CD8-positive, alpha-beta memory T cell (primary cell): ENCODE measurements at places on chromosomes 7 and 10. TPM values are rescaled to one million over a fixed set of nuclear protein-coding genes. Genes with fewer than 3 reads are reported as not detected.

KEL gene
- total RNA-seq: not detected

TMEM176B gene
- total RNA-seq: 0.27 TPM

CRHR2 gene
- total RNA-seq: not detected

ZNF789 gene
- 12.3 TPM for total RNA-seq

TSC22D4 gene
- 96.2 TPM for total RNA-seq

OLAH gene
- not detected for total RNA-seq

DNA sequence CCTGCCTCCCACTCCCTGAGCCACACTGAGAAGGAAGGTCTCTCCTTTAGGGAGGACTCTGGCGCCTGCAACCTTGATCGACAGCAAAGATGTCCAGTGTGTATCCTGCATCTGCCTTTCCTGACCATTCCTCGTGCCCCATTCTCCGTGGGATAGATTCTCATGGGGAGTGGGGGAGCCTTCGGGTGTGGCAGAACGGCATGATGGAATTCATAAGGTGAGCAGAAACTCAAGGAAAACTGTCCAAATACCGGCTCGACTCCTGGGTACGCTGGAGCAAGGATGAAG is 636 bp upstream of the RARRES2 start:
- DNase-seq: no peak

- no peak for DNase-seq
Observed at GRCh38 chr7:151339651-151340382, 1.8 kb upstream of the NUB1 start.

DNA sequence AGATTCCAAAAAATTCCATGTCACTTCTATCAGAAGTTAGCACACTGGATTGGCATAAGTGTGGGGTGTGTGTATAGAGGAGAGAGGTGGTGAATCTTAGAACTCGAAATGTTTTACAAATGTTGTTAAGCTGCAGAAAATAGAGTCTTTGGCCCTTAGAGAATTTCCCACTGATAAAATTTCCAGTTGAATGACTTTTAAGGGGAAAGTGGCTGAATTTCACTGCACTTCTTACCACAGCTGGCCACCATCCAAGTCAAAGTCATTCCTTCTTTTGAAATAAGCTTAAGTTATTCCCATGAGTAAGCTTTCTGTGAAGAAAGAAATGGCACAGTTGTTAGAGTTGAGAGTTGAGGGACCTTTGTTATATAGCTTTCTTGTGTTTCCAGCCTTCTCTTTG is 13.9 kb downstream of the VCL start:
- DNase-seq: no peak

GRCh38 chr7:157032644-157033482 is 22.4 kb upstream of the MNX1 start:
- no peak for DNase-seq

- no peak for DNase-seq
Observed at GRCh38 chr7:74355091-74355490, 65.9 kb downstream of the CLIP2 start.

DNA sequence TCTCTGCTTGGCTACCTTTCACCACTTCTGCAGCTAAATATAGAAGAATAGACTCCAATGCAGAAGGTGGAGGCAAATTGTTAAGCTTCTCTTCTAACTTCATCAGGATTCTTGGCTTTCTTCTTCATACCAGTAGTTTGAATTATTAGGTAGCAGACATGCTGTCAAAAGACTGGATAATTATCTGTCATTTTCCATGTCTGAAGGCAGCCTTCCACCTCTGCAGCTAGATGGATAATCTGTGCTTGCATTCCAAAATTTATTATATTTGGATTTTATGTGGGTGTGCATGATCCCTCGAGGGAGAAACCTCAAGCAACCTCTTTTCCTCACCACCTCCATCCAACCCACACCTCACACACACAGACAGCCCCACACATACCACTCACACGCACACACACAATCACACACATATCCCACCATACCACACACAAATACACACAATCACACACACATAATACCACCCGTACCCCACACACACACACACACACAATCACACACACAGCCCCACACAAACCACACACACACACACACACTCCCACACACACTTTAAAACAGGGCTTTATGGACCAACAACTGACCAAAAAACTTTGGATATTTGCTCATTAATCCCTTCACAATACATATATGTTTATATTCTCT is 145.0 kb downstream of the C7orf25 start:
- DNase-seq: no peak

DNA sequence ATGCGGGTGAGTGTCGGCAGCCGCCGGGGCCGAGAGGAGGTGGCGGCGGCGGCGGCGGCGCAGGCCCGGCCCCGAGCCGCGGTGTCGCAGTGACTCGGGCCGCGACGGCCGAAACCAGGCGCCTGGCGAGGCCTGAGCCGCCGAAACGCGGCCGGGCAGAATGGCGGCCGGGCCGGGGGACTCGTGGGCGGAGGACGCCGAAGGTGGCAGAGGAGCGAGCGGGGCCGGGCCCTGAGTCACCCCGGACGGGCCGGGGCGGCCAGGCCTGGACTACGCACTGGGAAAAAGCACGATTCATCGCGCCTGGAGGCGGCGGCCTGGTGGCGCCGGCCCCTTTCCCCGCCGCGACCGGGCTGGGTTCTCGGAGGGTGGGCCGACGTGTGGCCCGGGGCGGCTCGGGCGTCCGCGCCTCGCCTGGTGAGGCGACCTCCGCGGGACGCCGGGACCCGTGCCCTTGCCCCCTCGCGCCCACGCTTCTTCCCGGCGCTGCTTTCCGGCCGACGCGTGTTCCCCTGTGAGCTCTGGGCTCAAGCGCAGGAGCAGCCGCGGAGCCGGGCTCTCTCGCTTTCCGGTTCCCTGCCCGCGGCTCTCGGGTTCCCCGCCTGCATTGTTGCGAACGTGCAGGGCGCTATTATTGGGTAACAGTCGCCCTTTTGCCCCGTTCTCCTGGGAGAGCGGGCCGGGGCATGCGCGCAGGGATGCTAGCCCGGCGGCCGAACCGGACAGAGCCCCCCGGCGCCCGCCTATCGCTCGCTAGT is 500 bp downstream of the CUL1 start:
- peak; percentile 20 for DNase-seq

DNA sequence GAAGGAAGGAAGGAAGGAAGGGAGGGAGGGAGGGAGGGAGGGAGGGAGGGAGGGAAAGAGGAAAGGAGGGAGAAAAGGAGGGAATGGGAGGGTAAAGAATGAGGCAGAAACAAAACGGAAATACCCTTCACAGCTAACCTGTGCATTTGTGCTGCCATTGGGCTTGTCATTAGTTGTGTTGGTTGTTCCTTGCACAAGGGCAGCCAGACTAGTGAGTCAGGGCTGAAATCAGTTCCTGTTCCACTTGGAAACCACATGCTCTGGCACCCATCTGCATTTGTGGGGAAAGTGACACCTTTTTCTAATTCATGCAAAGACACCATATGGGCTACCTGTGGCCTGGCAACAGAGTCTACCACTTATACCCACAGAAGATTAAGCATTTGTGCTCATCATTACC is 1004.0 kb upstream of the C7orf33 start:
- no peak for DNase-seq

DNA sequence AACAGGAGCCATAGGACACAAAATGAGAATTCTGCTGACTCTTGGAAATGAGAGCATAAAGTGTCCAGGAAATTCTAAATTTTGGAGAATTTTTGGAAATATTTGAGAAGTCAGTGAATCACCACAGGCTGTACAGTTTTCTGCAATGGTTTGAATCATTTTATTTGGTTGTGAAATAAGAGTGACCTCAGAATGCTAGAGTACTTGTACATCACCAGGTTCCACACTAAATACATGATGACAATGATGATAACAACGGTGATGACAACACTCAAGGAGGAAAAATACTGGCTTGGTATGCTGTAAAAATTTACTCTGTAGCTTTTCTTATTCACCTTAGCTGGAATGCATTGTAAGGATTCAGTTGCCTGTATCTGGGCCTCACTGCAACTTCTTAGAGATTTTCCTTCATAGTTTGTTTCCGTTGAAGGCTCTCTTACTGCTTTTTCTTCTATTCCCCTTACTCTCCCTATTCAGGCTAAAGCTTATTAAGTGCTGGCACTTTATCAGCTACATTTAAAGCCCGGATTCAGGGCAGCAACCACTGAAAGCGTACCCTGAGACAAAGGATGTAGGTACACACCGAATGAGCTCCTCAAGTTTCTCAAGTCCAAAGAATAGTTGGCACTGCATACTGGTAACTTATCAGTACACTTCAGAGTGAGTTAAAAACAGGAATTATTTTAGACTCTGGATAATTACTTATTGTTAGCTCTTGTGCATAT is 30.2 kb upstream of the NME8 start:
- no peak for DNase-seq

GRCh38 chr7:129569326-129569725 is 42.2 kb upstream of the NRF1 start:
- DNase-seq: no peak
